ENCODE measurements at places on chromosomes 5 and 9. TPM values are rescaled to one million over a fixed set of nuclear protein-coding genes. Genes with fewer than 3 reads are reported as not detected.

GRCh38 chr9:137170486-137171148 is 766 bp upstream of the LRRC26 start:
- DNase-seq: no peak

DNA sequence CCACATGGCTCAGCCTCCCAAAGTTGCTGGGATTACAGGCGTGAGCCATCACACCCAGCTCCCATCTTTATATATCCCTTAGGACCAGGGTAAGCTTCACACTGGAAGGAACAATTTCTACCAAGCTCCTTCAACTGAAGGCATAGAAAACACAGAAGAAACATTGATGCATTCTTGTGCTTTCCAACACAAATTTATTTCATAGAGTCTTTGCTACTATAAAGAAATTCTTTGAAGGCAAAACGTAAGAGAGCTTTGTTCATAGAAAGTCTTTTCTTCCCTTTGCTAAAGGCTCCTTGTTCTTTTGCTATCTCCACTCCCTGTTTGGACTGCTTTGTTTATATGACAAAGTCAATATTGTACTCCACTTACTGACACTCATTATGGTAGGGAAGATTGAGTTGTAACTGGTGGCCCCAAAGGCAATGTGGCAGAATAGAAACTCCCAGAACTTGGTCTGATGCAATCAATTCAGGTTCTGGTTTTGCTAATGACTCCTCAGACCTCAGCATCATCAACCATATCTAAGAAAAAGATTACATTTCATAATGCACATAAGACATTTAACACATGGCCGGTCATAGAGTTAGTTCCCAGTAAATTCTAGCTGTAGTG is 97.4 kb upstream of the CLINT1 start:
- no peak for DNase-seq

- DNase-seq: no peak
Observed at GRCh38 chr9:121348221-121348620, 21.8 kb downstream of the STOM start.

DNA sequence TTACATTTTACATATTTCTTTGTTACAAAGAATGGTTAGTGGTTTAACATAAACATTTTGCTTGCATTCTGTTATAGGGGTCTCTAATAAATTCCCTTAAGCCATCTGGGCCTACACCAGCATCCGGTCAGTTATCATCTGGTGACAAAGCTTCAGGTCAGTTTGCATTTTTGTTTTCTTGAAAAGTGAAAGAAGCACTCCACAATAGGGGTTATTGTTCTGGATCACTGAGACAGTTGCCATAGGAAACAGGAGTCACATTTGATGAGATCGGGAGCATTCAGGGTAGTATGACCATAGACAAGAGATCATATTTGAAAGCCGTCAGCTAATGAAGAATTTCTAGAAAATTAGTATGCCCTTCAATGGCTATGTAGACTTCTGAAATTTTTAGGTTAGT is 63.6 kb downstream of the NUP214 start:
- DNase-seq: no peak

Gene IFNA2
- not detected for total RNA-seq

Gene STXBP1
- total RNA-seq: 56.2 TPM

Data from vagina (tissue), 2 donors.